Stimulated activated CD4-positive, alpha-beta T cell treated with anti-CD3 and anti-CD28 coated beads, Interleukin-2, amount 100 ng/mL, for 4 hours (primary cell): ENCODE measurements at places on chromosomes 6 and 20.

DNA sequence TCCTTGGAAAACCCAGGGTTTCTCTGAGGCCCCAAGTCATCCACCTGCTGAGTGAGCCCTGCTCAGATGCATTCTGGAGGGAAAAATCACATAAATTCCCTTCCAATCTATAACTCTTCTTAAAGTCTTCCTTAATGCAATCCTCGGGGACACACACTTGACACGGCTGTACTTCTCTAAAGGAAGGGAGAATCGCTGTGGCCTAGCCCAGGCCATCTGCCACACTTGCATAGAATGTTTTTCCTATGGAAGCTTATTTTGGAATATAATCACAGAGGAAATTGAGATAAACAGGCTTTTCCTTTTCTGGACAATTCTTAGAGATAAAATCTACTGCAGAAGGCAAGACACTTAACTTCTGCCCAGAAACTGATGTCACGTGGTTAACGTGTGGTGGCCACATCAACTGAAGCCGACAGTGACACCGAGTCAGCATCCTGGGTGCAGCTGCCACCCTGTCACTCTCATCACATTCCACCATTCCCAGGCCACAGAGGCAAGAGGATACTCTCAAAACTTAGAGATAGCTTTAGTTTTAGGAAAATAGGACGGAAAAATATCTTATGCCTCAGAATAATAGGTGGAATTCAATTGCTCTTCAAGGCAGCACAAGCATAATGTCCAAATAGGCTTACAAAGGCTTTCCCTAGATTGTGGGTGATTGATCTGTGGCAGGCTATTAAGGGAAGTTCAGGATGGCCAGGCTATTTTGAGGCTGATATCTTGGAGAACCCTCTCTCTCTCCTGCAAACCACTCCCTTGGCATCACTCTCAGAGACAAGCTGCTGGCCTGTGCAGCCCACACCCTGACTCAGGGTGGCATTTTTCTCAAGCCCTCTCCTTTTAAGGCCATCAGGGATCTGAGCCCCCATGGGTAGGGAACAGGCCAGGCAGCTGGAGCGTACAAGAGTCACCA, 29.6 kb downstream of the PSMB1 start:
- DNase-seq, result no peak

GRCh38 chr6:104653781-104654180, 205.9 kb downstream of the HACE1 start:
- DNase-seq, result no peak

- no peak for DNase-seq
Measured at GRCh38 chr20:50592282-50593004, 82.3 kb downstream of the PTPN1 start.

DNA sequence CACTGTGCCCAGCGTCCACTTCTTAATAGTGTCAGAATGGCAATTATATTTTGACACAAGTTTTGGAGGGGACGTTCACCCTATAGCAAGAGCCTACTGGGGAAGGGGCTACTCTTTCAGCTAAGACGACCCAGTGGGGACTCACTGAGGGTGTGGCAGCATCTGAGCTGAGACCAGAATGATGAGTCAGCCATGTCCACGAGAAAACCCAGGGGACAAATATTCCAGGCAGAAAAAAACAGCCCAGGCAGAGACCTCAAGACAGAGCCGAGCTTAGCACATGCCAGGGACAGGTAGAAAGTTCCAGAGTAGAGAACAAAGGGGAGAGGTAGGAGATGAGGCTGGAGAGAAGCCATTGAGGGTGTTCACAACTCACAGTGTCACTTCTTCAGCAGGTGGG, 11.2 kb downstream of the CNBD2 start:
- DNase-seq, result no peak

DNA sequence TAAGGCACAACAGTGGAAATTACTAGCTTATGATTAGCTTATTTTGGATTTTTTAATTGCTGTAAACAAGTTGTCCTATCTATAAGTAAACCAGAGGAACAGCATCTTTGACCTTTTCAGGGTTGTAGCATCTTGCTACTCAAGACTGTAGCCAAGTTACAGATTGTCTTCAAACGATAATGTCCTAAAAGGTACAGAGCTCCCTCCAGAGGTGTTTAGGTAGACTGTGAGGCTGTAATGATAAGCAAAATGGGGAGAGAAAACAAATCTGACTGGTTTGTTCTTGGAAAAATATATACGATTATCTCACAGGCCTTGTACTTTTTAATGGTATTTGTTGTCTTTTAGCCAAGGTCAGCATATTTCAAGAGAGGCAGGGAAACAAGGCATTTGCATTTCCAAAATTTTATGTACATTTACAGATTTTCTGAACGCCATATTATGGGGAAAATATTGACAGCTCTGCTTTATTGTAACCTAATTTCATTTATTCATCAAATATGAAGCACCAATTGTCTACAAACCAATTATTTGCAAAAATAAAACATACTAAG, 273.4 kb downstream of the MEI4 start:
- no peak for DNase-seq

DNA sequence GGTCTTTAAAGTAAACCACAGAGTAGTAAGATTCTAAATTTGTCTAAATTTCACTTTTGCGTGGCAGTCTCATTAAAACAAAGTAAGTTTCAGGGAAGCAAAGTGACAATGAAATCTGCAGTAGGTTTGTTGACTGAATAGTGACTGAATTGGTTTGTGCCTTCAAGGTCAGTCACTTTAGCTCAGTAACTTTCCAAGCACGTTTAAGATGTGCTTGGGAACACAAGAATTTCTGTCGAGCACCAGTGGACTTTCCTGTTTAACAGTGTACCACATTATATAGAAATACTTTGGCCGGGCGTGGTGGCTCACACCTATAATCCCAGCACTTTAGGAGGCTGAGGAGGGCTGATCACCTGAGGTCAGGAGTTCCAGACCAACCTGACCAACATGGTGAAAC, 1.7 kb upstream of the CD24 start:
- DNase-seq, result no peak

GRCh38 chr20:4147319-4147718, 132.0 kb upstream of the RNF24 start:
- DNase-seq, result no peak

GRCh38 chr20:22745194-22745500, 160.8 kb upstream of the FOXA2 start:
- DNase-seq, result no peak

DNA sequence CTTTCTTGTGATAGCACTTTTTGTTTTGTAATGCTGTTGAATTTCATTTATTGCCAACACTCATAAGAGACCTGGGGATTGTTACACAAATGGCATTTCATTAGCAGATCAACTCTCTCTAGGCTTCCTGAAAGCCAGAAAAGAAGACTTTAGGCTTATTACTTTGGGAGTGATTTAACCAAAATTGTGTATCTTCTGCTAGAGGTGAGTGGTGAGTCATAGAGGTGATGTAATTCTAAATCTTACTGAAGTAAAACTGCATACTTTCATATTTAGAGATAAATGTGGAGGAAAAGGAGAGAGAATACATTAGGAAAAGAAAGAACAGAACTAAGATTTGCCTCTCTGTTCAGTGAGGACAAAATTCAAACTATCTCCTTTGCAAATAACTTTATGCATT, 304.7 kb upstream of the RGS17 start:
- DNase-seq, result no peak
